CD8-positive, alpha-beta T cell (primary cell): ENCODE measurements at places on chromosomes 5 and 9.
A peak's percentile ranks its signal among the peaks of the same experiment; 100 is the strongest.

- no peak for DNase-seq
Observed at GRCh38 chr5:438481-438981, 4.4 kb upstream of the EXOC3 start.

DNA sequence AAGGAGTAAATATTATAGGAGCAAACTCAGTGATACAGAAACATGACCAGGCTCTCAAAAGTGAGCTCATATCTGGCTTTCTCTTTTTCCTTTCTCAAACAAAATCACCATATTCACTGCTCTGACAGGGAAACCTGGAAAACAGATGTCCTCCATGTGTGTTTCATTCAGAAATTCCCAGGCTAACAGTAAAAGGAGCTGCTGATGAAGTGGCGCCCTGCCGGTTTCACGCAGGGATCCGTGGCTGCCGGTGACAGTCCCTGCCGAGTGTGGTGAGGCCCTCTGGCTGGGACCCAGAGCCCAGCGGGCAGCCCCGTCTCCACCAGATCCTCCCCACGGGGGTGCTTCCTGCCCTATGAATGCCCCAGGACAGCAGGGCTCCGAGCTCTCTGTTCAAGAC, 208.1 kb downstream of the GNA14 start:
- no peak for DNase-seq

DNA sequence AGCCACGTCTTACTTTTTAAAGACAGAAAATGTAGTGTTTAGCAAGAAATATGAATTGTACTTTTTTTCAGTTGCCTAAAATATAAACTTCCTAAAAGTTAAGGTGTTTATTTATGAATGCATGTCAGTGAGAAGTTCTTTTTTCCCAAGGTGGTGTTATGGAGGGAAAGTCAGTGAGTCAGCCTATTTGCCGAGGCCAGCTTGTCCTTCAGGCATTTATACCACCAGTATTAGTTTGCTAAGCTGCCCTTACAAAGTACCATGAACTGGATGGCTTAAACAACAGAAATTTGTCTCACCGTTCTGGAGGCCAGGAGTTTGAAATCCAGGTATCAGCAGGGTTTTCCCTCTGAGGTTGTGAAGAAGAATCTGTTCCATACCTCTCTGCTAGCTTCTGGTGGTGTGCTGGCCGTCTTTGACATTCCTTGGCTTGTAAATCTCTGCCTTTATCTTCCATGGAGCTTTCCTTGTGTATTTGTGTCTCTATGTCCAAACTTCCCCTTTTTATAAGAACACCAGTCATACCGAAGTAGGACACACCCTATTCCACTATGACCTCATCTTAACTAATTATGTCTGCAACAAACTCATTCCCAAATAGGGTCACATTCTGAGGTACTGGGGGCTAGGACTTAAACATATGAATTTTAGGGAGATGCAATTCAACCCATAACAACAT, 38.4 kb downstream of the PRKACG start:
- no peak for DNase-seq

DNA sequence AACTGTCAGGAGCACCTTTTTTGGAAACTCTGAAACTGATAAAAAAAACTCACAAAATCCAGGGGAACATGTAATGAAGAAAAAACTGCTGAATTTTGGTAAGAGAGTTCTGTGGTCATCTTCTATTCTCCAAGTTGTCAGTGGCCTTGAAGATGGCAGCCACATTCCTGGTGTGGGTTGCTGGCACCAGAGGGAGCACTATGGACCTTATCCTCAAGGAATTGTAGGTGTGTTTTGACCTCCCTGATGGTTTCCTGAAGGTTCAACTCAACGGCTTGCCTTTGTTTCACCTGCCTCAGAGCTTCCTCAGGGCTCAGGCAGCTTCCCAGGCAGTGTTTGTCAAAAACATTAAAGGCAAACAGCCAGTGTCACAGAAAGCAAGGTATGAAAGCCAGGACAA, 2.2 kb upstream of the SLC38A9 start:
- DNase-seq: no peak

- DNase-seq: no peak
Observed at GRCh38 chr9:107337676-107338590, 54.9 kb downstream of the RAD23B start.

GRCh38 chr9:135714242-135715055, 12.5 kb downstream of the KCNT1 start:
- DNase-seq: no peak

DNA sequence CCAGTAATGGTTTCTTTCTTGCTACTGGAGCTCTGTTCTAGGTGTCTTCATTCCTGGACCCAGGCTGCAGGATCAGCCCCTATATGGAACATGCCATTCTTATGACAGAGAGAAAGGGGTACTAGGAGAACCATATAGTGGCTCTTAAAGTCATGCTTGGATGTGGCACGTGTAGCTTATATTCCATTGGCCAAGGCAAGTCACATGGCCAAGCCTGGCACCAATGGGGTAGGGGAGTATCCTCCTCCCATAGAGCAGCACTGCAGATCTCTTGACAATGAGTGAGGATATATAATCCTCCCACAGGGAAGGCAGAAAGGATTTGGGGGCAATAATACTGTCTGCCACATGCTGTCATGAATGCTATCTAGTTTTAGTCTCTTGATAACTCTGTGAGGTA, 193.3 kb downstream of the PALM2AKAP2 start:
- no peak for DNase-seq

DNA sequence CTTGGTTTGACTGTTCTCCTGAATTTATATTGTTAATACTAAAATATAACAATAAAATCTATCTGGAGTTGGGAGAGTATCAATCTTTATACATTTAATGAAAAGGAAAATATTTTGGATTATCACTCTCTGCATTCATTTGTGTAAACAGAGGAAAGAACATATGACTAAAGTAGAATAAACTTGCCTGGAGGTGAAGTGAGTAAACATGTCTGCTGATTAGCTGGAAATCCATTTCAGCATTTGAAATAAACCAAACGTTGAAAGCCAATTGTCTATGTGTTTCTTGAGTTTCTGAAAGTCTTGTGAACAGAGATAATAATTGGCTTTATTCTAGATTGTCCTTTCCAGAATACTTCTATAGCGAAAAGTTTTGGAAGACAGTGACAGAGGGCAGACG, 776.2 kb downstream of the SEMA5A start:
- DNase-seq: no peak

DNA sequence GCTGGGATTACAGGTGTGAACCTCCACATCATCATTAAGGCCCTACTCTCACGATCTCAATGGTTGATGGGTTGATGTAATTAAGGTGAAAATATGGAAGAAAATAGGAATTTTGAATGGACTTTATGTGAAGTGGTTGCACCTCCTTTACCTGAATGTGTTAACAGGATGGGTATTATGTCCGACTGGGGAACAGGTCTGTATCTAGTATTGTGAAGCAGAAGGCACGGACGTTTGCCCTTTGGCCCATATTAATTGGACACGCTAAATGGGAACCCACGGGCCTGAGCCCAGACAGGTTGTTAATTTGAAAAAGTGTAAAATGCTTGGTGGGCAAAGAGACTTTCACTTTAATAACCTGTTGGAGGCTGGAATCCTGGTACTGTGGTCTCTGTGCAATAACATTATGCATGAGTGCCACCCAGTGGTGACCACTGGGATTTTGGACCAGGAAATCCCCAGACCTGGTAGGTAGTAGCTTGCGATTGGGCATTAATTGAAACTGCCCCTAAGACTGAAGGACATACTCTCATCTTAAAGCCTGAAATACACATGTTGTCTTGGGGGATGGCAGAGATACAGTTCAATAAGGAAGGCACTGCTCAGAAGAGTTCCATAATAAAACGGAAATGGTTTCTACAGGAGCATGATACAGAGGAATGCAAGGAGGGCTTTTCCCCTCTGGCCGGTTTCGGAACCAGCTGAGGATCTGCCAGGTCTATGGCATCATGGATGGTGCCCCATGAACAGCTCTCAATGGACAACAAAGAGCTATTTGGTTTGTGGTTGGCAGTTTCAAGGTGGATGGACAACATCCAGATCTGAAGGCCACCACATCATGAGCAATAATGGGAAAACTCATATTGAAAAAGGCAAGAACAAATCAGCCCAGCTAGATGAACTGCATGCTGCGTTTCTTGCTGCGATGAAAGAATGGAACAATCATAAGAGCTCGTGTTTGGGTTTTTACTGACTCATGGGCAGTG, 26.2 kb upstream of the BICD2 start:
- DNase-seq: peak; percentile 73

DNA sequence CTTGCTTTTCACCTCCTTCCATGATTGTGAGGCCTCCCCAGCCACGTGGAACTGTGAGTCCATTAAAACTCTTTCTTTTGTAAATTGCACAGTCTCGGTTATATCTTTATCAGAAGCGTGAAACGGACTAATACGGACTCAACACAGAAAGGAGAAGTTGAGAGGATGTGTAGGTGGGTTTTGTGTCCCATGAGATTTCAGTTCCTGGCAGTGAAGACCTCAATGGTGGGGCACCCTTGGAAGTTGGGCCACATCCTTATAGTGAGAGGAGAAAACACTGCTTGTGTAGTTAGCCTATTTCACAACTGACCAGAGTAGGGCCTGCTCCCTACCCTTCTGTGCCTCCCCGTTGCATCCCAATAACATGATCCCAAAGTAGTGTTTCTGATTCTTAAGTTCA, 98.9 kb upstream of the TNC start:
- DNase-seq: no peak

DNA sequence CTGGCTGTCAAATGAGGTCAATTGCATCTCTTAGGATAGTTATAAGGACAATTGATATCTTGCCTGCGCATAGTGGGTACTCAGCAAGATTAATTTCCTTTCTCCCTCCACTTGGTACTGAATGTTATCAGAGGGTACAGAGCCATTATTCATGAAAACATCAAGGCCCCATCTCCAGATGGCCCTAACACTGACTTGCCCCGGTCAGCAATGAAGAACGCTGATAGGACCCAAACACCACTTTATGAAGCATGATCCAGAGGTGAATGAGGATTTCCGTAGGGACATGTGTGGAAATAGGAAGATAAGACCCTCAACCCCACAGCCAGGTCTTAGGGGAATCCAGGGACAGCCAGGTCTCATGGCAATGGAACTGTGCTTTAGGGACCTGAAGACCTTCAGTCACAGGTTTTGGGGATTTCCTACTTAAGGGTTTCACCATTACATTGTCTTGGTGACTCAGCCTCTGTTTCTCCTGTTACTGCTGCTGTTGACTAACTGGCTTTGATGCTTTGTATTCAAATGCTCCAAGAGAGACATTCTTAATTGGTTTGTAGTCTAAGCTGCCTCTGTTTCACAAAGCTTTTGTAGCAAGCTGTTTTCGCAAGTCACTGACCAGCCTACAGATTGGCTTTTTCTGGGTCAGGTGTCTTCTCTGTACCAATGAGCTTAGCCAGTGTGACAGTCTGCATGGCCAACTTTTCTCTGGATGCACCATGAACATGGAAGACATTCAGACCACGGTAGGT, 35.3 kb upstream of the IQGAP2 start:
- DNase-seq: no peak
